ENCODE measurements at places on chromosomes 4 and X.
A peak's percentile ranks its signal among the peaks of the same experiment; 100 is the strongest.

GRCh38 chr4:116705466-116705865, 379.9 kb downstream of the TRAM1L1 start:
- DNase-seq, result no peak

GRCh38 chrX:111376897-111377578, 35.0 kb downstream of the DCX start:
- peak; percentile 45 for DNase-seq

- DNase-seq, result no peak
Observed at GRCh38 chr4:177717407-177717806, 275.2 kb upstream of the AGA start.

- peak; percentile 77 for DNase-seq
Observed at GRCh38 chrX:10769696-10770619, 149.6 kb upstream of the MID1 start.

GRCh38 chr4:77695774-77696173, 90.2 kb downstream of the CXCL13 start:
- no peak for DNase-seq

DNA sequence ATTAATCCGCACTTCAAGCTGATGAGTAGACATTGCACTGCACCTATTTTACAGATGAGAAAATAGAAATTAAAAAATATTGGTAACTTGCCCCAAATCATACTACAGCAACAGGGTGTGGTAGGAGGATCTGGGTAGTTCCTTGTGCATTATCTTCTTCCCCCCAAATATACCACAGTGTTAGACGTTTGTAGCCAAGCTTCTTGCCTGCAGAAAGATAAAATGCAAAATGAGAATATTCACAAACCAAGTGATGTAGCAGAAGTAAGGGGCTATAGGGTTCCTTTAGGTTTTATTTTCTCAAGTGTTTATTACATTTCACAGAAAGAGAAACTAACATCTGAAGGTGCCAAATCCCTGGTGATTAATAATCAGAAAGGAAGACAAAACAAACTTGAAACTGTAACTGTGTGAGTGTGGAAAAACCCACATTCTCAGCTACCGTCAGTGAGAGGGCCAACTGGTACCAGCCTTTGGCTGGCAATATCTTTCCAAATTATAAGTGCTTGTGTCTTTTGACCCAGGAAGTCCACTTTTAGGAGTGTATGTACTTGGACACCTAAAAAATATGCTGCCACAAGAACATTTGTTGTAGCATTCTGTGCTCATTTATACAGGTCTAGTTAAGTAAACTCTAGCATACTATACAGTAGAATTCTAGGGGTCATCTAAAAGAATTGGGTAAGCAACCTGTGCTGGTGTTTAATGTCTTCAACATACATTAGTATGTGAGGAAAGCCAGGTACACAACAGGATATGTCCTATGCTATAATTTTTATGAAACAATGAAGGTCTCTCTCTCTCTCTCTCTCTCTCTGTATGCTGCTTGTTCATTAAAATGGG, 6.7 kb upstream of the CD38 start:
- DNase-seq, result no peak

- no peak for DNase-seq
Observed at GRCh38 chr4:59597536-59598329, 1602.4 kb upstream of the ADGRL3 start.

DNA sequence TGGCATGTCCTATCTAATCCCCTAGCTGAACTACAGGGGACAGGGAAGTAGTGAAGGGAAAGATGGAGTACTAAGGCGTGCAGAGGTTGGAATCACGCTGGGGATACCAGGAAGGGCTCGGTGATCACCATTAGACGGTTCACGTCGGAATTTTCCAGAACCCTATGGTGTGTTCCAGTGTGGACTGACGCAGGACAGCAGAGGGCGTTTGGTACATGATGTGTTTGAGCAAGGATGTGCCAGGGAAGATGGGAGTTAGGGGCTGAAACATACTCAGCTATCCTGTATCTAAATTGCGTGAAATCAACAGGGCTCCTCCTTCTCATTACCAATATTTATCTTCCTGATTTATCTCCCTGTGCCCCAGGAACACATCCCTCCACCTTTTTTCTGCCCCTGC, 33.7 kb downstream of the PRPS2 start:
- no peak for DNase-seq

DNA sequence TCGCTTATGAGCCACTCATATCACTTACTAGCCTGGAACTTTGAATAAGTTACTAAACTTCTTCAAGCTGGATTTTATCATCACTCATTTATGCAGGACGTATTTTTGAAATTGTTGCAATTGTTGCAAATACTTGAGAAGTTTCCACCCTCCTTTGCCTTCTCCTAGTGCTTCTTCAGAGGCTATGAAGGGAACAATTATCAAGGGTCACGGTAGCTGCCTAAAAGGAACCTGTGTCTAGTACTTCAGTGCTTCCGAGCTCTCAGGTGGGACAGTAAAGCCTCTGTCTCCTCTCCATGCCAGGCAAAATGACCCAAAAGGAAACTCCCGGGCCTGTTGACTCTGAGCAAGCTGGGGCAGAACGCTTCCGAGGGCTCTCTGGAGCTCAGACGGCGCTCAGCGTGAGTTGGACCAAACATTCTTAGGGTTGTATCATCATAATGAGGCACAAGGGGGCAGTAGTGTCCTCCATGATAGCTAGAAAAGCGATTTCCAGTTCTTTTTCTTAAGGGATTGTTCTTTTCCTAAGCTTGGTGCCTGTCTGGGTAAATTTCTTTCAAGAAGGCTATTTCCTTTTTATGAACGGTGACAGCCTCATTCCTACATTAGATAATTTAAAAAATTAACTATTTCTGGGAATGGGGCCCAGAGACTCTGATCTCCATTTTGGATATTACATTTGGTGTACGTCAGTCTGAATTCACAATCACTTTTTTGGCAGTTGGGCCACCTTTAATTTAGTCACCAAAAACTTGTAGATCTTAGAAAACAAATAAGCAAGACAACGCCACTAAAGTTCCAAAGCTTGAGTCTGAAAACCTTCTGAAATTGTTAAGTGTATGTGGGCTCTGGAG, 73.1 kb downstream of the PACRGL start:
- no peak for DNase-seq

GRCh38 chr4:174332741-174333493, 49.2 kb downstream of the CEP44 start:
- no peak for DNase-seq

DNA sequence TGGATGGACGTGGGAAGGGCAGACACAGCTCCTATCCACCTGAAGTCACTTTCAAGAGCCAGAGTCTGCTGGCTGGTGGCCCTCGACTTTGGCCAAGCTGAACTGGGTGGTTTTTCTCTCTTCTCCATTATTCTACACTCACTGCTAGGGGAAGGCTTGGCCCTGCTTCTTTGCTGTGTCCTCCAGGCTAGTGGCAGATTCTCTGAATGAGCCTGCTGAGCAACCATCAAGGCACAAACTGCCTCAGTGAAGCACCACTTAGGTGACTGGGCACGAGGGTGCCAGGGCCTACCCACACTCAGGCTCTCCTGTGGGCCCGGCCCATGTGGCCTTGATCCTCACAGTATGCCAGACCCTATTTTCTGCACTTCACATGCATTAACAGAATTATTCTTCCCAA, 92.0 kb downstream of the PJA1 start:
- no peak for DNase-seq

DNA sequence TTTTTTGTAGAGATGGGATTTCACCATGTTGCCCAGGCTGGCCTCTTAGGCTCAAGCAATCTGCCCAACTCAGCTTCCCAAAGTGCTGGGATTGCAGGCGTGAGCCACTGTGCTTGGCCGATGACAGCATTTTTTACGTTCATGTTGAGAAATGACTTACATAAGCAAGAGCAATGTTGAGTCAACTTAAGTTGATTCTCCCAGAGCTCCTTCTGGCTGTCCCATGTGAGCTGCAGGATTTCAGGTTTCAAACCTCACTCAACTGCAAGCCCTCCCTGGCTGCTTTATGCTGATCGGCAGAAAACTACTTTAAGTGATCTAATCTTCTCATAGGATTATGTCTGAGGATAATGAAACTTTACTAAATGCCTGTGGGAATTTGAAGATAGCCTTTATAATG, 86.8 kb downstream of the GC start:
- DNase-seq, result no peak

- no peak for DNase-seq
Observed at GRCh38 chr4:37516057-37516775, 170.0 kb downstream of the RELL1 start.

GRCh38 chr4:115671581-115671980, 558.2 kb upstream of the NDST4 start:
- DNase-seq, result no peak

GRCh38 chr4:98803251-98803650, 125.7 kb downstream of the EIF4E start:
- DNase-seq, result no peak

DNA sequence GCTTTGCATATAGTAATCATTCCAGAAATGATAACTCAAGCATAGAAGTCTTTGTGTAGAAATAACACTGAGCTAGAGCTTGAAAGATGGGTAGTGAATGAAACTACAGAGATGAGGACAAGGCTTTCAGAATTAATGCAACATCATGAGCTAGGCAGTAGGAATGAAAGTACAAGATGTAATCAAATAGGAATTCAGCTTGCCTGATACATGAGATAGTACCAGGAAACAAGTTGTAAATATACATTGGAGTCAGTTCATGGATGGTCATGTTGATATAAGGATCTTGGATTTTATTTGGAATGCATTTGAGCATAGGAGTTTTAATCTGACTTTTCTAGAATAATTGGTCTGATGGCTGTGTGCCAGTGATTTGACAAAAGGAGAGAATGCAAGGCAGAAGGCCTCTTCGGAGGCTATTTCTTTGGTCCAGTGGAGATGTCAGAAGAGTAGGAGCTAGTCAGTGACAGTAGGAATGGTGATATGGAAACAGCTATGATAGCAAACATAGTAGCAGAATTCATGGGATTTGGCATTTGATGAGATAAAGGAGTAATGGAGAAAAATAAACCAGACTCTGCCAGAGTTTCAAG, 206.4 kb upstream of the PACRGL start:
- no peak for DNase-seq

DNA sequence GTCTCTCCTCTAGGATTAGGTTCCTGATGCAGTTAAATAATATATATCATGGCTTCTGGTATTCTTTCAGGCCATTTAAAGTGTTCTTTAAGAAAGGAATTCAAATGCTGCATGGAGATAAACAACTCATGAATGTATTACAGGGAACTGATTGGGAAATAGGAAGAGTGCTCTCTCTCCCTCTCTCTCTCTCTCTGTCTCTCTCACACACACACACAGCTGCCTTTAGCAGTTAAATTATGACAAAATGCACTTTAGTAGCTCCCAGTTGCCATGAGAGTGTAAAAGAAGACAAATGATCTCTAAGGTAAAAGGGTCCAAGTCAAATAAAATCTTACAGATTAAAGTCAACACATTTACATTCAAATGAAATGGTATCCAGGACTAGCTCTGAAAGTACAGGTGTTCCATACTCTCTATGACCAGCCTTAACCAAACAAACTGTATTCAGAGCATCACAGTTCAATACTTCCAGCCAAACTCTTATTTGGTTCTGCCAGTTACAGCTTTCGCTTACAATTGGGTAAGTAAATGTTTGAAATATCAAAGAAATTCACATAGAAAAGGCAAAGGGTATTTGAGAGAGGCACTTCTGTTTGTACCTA, 94.7 kb upstream of the CXXC4 start:
- peak; percentile 95 for DNase-seq

GRCh38 chrX:23765449-23765848, 17.5 kb upstream of the SAT1 start:
- DNase-seq, result no peak

All from DMS153 (cell line).